Activated T-cell treated with anti-CD3 and anti-CD28 coated beads for 4 hours (primary cell): ENCODE measurements at places on chromosomes 12 and 14.
A peak's percentile ranks its signal among the peaks of the same experiment; 100 is the strongest.

- no peak for DNase-seq
Observed at GRCh38 chr14:74402401-74403251, 23.4 kb downstream of the SYNDIG1L start.

- no peak for DNase-seq
Observed at GRCh38 chr14:28001002-28001401, 765.6 kb upstream of the FOXG1 start.

DNA sequence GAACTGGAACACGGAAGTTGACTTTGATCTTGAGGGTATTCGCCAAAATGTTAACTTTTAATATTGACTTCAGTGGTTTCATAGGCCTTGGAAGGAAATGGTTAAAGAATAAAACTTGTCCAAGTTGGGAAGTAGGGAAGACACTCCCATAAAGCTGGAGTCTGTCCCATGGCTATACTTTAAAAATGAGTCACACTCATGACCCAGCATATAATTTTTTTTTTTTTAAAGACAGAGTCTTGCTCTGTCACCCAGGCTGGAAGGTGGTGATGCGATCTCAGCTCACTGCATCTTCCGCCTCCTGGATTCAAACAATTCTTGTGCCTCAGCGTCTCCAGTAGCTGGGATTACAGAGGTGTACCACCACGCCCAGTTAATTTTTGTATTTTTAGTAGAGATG lies 19.6 kb downstream of the TMPRSS12 start:
- DNase-seq: no peak

- no peak for DNase-seq
Observed at GRCh38 chr14:29410581-29410980, 517.1 kb downstream of the PRKD1 start.

GRCh38 chr14:97120611-97121031 lies 323.4 kb downstream of the VRK1 start:
- DNase-seq: peak; percentile 38

DNA sequence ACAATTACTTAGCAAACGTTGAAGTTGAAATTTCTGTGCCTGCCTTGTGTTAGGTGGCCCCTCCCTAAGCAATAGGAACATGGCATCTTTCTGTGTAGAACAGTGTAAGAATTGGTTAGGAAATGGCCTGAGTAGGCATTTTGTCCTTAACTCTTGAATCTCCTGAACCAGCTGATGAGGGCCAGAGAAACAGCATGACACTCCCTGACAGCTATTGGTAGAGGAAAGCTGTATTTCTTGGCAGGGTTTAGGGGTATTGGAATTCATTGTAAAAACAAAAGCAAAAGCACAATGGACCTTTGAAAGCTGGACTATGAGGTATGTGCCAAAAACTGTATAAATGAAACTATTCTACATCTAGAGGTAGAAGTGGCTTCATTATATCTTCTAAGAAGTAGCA lies 40.6 kb upstream of the LRTM2 start:
- DNase-seq: no peak

DNA sequence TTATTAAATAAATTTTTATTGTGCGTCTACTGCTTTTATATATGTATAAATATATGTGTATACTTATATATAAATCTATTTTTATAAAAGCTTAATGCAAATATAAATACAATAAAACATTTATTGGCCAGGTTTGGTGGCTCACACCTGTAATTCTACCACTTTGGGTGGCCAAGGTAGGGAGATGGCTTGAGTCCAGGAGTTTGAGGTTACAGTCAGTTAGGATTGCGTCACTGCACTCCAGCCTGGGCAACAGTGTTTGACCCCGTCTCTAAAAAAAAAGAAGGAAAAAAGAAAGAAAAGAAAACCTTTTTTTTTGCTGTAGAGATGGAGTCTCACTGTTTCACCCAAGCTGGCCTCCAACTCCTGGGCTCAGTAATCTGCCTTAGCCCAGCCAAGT lies 20.9 kb downstream of the ACTR6 start:
- no peak for DNase-seq

DNA sequence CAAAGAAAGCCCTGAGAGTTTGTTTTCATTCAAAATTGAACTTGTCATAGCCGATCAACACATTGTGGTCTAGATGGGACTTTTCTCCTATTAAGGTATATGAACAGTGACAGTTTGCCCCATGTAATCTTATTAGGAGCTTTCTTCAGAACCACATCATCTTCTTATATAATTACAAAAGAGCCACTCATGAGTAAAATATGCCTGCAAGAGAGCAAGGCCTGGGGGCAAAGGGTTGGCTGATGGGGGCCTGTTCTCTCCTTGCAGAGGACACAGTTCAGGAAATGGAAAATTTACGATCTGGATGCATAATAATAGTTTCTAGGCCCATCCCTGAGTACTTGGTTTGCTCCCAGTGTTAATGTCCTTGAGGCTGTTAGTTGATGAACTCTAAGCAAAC lies 87.8 kb downstream of the FLRT2 start:
- DNase-seq: no peak

DNA sequence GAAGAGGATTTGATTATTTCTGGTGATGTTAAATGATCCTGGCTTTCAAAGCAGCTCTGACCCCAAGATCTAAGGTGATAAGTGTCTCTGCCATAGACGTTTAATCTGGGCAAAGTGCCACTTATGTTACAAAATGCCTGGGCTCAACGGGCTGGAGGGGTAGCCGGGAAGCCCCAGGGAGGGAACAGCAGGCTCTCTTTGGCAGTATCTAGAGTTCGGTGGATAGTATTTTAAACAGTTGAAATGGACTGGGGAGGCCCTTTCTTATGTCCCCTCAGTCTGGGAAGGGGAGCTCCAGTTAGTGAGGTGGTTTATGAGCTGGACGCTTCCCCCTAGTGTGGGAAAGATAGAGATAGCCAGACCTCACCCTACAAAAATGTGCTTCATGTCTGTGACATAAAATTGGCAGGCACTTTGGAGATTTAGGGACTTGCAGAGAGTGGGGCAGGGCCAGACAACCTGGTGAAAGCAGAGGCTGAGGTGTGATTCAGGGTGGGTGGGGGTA lies 5.5 kb upstream of the HOXC11 start:
- DNase-seq: no peak

- no peak for DNase-seq
Observed at GRCh38 chr14:90778571-90779255, 37.5 kb downstream of the TTC7B start.
